ENCODE measurements at places on chromosomes 2 and 18. TPM values are rescaled to one million over a fixed set of nuclear protein-coding genes. Genes with fewer than 3 reads are reported as not detected.
A peak's percentile ranks its signal among the peaks of the same experiment; 100 is the strongest.

GRCh38 chr2:162175714-162176113 is 23.7 kb upstream of the GCG start:
- DNase-seq = no peak

- no peak for DNase-seq
These were observed 17.7 kb downstream of the PAX8 start for GRCh38 chr2:113260991-113261390.

DNA sequence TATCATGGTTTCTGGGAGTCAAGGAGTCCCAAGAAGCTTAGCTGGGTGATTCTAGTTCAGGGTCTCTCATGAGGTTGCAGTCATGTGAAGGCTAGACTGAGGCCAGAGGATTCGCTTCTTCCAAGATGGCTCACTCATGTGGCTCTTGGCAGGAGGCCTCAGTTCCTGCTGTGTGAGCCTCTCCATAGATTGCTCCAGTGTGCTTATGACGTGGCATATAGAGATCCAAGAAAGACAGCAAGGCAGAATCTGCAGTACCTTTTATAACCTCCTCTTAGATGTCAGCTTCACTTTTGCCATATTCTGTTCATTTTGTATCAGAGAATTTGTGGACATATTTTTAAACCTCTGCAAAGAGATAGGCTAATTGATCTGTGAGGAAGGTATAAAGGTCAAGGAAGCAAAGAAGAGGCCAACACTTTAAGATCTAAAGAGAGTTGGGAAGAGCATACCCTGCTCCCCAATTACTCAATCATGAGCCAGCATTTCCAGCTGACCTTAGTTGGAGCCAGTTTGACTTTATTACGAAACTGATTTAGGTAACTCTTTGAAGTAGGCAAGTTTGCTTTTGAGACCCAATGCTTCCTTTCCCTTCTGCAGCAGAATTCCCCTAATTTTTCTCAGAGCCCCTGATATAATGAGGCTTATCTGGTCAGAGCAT is 134.7 kb downstream of the EML6 start:
- no peak for DNase-seq

DNA sequence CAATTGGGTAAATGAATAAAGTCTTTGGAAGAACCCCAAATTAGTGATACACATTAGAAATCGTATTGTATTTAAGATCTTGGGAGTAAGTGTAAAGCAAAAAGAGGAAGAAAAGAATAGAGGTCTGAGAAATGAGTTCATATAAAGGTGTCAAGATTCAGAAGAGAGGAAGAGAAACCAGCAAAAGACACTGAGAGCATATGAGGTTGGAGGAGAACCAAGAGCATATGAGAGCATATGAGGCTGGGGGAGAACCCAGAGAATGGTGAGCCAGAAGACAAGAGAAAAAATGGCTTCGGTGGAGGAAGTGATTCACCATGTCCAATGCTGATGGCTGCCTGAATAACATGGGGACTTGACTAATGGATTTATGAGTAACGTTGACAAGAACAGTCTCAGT is 620.1 kb upstream of the GCFC2 start:
- no peak for DNase-seq

CFC1 gene
- 0.19 TPM for polyA plus RNA-seq

SGPP2 gene
- polyA plus RNA-seq = 3.9 TPM

DNA sequence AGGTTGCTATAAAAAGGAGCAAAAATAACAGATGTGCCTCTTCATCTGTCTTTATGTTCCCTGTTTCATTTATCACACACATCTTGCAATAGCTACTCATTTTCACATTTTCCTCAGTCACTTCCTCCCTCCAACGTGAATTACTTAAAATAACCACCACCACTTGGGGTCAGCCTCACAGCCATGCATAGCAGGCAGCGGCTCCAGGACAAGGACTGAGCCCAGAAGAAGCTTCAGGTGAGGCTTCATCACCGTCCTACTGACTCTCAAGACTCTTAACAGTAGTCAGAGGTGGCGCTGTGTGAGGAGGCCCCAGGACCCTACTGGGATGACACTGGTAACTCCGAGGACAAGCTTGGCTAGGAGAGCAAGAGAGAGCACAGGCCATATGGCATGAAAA is 15.5 kb upstream of the ST8SIA5 start:
- DNase-seq = no peak

DNA sequence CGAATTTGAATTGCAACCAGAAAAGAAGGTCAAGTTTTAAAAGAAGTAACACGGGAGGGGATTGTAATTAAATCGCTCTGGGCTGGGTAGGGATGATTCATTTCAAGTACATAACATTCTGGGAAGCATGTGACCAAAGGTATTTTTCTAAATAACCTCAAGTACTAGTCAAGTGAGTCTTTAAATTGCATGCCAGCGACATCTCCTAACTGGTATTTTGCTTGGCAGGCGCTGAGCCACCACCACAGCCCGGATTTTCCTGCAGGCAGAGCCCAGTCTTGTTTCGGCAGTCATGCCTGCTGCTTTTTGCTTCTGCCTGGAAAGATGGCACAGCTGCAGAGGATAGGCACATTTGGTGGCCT is 33.7 kb upstream of the NPAS2 start:
- peak; percentile 26 for DNase-seq

DNA sequence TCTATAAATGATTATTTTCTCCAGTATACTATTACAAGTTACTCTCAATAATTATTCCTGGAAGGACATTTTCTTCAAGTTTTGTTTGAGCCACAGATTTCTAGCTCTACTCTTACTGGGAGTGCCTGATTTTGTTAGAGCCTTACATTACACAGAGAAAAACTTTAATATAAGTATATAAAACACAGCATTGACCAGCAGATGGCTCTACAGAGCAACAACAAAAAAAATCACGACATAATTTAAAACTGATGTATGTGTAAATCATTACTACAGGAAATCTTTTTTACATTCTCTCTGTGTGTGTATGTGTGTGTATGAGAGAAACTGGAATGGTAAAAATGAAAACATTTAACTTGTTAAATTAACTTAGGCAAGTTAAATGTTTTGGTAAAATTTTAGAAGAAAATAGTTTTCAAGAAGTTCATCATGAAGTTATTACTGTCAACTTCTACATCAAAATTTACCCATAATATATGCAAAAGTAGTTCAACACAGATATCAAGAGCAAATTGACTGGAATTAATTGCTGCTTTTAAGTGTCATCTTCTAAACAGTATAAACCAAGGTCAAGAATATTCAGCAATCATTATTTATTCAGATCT is 103.3 kb downstream of the MDH1 start:
- no peak for DNase-seq

DNA sequence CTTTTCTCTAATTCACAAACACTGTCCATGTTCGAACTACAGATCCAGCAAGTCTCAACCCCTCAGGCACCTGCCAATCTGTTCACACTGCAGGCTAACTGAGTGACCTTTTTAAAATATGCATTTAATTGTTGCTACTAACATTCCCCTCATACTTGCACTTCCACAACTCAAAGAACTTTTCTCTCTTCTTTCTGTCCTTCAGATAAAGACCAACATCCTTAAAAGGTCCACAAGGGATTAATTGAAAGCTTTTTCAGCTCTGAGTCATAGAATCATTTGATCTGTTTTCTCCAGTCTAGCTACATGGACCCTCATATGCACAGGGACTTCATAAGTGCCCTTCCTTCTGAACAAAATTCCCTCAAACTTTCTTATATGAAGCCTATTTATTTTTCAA is 1321.2 kb downstream of the DPP10 start:
- DNase-seq = no peak

TRIM54 gene
- polyA plus RNA-seq = 0.16 TPM
